NCI-H146 (cell line): ENCODE measurements at places on chromosomes 5 and 9.

DNA sequence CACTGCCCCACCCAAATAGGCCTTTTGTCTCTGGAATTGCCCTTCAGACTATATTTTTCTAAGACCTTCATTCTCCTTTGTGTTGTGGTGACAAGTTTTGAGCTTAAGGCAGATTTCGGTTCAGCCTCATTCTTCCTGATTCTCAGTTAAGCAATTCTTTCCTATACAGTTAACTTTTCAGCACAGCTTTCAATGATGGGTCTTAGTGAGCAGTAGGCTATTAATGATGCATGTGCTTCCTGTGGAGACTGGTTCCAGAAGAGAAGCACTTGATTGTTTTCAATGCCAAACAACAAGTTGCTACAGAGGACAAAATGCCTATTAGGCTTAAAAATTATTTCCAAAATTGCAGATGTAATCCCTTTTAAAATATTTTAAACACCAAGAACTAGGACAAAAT is 47.7 kb upstream of the TLX3 start:
- no peak for DNase-seq

DNA sequence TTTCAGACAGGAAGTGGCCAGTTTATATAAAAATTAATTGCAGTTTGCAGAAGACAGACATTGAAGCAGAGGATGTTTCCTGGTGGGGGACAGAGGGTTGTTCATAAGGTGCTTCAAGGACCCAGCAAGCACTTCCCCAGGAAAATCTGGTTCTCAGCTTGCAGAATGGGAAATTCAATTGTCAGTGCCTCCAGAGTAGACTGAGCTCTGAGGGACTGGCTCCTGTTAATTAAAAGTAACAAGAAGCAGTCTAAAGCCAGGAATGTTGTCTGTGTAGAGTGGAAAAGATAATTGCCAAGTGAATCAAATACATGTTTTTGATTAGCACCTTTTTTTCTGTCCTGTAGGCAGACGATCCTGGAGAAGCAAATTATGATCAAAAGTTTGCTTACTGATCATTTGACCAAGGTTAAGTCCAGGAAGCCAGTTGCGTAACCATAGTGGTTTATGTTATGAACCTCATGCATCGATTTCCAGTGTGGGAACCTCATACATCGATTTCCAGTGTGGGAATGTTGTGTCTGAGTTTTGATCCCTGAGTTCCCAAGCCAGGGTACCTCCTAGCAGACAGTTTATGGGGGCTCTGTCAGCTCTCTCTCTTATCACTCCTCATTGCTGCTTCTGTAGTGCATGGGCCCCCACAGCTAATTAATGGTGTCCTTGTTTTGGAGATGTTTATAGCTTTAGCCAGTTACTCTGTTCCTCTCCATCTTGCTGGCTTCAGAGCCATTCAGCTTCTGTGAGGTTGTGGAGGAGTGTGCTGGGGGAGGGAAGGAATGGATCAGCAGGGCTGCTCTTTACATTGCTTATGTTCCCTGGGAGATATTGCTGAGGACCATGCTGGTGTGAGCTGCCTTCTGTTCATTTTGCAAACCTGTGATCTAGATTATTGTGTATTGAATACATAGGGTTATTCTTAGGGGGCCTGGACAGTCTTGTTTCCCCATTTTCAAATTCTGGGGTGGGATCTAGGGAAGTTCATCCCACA is 17.1 kb downstream of the MSANTD3 start:
- no peak for DNase-seq

- DNase-seq: no peak
These were observed 10.7 kb downstream of the PCDHAC2 start for GRCh38 chr5:140977003-140977402.

GRCh38 chr5:154209591-154210081 is 19.1 kb downstream of the GALNT10 start:
- DNase-seq: no peak

GRCh38 chr5:112930082-112930344 is 8.0 kb upstream of the REEP5 start:
- no peak for DNase-seq

GRCh38 chr5:103465891-103466290 is 96.7 kb downstream of the NUDT12 start:
- DNase-seq: no peak

GRCh38 chr9:130328349-130328801 is 62.8 kb downstream of the HMCN2 start:
- DNase-seq: no peak

DNA sequence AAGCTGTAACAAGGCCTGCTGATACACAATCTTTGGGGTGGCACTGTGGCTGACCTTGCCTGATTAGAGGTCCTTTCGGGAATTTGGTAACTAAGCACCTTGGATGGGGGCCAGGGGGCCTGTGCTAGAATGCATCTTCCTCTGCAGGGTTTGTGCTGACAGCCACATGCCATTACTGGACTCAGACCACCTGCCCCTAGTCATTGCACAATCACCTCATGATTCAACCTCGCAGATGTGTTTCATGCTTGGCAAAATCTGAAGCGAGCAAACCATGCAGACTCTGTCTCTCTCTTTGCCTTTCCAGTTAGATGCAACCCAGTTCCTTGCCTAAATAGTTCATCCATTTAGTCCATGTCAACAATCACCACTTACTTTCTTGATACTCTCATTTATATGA is 96.5 kb upstream of the ERCC6L2 start:
- DNase-seq: no peak

DNA sequence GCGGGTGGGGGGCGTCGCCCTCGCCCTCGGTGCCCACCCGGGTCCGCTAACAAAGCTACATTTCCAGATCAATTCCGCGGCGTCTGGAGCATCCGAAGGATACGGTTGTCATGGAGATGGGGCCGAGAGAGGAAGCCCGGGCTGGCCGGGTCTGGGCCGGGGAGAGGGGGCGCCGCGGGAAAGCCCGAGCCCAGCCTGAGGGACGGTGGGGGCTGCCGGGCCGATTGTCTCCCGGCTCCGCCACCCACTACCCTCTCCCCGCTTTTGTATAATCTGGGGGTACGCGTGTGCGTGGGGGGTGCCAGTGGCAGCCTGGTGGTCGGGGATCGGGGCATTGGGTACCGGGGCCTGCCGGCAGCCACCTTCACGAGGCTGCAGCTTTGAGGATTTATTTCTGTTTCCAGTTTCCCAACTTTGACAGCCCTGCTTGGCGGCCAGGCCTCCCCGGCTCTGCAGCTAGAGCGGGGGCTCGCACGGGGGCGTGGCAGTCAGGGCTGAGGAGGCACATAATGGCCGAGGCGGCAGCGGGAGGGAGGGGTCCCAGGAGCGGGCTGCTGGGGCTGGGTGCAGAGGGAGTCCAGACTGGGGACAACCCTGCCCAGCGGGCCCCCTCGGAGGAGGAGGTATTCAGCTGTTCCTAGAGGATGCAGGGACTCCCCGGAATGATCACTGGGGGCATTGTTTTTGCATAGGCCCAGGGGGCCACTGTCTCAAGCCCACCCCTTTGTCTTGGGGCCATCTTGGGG is 626 bp downstream of the PSD2 start:
- DNase-seq: no peak

DNA sequence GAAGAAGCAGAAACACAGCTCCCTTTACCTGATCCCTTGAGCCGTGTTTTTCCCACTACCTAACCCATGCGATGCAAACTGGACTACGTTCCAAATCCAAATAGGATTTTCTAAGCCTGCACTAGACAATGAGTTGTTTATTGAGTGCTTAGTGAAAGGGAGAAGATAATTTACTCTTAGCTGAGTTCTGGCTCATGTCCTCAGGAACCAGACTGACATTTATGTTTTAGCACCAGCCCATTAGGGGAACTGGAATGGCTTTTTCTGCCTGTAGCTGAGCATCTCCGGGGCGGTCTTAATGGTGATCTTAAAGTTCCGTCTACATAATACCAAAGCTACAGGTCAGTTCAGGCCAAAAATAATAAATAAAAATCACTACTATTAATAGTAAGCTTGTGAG is 81.5 kb downstream of the SH3TC2 start:
- DNase-seq: no peak

DNA sequence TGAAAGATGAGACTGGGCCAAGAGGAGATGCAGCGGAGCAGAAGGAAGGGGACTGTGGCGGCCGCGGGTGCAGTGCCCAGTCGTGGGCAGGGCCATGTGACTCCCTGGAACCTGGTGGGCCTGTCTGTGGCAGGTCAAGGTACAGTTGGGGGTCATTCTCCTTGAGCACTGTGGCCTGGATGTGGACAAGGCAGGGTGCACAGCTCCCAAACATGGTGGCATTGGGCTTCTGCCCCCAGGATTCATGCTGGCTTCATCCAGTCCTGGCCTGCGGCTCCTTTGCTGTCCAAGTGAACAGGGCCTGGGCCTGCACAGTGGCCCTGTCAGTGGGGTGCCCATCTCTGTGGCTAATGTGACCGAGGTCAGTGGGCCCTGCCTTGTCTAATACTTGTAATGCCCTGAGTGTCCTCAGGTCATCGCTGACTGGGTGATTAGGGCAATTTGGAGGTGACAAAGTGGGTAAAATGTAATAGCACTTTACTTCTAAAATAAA is 39.9 kb downstream of the CEP72 start:
- no peak for DNase-seq

- DNase-seq: no peak
These were observed 57.6 kb downstream of the ANKRD55 start for GRCh38 chr5:56175488-56175887.

DNA sequence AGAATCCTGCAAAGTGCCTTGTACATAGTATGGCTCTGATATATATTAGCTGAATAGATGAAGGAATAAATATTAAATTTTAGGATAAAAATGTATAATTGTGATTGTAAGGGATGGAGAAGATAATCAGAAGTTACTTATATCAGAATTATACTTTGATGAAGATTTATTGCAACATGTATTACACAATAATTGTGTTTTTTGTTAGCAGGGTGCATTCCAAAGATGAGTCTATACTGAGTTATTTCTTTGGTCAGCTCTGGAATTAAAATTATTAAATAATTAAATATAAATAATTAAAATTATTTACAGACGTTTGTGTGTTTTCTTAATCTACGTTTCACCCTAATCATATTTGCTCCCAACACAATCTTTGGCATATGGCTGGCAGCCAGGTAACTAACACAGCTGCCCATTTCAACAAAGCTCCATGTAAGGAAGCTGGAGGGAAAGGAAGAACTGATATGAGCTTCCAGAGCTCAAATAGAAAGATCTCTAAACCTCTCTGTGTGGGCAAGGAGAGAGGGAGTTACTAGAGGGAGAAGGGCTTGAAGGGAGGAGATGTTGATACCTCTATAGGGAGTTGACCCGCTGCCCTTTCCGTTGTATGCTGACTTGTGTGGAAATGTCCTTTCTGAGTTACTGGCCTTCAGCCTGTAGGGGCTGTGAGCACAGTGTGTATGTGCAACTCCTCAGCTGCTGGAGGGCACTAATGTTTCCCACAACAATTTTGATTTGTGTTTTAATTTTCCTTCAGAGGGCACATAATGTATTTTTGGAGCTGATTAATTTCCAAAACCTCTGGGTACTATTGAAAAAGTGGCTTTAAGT is 403.4 kb downstream of the MAN2A1 start:
- no peak for DNase-seq

DNA sequence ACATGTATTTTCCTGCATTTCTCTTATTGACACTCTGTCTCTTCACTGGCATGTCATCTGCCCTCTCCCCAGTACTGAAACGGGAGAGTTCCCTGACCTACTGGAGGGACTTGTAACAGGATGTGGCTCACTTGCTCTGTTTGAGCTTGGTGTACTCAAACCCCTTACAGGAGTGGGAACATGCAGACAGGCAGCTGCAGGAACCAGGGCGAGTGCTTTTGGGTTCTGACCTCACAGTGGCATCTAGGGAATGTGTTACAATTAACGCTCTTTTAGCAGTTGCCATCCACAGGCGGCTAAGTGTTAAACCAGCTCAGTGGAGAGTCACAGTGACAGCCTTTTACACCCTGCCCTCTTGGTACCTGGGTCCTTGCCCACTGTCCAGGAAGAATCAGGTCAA is 300.3 kb upstream of the GRAMD2B start:
- DNase-seq: no peak

GRCh38 chr5:147427521-147428401 is 82.1 kb downstream of the DPYSL3 start:
- DNase-seq: no peak

DNA sequence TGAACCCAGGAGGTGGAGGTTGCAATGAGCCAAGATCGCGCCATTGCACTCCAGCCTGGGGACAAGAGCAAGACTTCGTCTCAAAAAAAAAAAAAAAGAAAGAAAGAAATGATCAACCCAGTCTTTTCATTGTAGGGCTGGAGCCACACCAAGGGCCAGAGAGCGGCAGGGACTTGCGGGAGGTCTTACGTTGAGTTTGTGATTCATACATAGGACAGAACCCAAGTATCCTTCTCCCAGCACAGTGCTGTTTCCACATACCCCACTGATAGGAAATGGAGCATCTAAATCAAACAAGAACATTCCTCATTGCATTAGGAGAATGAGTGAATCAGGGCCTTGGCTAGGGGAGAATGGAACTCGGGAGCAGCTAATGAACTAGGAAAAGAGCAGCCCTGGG is 3.5 kb upstream of the TNIP1 start:
- no peak for DNase-seq

DNA sequence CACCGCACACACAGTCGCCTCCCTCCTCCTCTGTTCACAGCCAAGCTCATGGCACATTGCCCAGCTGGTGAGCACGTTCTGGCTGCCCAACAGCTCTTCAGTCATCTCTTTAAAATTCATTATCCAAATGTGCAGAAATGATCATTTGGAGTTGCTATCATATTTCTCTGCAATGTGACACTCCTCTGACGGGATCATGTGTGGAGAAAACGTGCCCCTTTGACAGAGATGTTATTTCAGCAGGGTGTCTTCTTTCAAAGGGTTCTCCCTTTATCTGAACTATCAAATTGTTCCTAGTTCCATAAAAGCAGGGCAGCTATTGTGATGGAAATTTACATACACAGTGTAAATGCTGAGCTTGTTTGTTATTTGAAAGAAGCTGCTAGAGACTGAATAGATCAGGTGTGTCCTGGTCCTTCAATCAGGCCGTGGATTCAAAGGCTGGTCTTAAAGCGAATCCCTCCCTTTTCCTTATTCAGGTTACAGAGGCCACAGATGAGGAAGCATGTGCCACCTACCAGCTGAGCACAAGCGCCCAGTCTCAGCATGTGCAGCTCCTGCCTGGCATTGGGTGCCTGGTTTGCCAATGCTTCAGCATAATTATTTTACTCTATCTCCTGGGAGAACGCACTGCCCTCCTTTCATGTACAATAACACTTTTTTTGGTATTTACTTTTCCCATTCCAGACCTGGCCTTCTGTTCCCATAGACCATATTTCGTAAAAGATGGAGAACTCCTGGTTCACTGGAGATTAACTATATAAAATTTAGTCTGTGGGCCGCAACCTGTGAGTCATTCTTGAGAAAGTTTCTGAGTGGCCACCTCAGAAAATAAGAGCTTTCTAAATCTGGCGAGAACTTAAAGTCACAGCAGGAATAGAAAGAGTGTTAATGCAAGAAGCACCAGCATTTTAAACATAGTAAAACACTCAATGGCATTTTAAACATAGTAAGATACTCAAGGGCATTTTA is 433.7 kb downstream of the ENC1 start:
- DNase-seq: peak; percentile 97

DNA sequence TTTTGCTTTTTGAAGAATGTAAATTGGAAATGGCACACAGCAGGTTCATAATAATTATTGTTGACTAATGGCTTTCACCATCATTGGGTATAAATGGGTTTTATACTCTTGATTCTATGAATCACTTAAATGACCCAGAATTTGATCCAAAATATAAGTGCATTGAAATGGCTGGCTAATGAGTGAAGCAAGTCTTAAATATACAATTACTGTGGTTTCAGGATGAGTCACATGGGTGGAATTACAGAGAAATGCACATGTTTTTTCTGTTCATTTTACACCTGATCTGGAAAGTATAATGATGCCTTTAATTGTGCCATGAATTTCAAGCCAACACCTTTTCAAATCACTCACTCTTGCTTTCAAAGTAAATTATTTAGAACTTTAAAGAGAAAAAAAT is 380.8 kb upstream of the CD180 start:
- DNase-seq: peak; percentile 41
